Nephron progenitor cell (in vitro differentiated cells): ENCODE measurements at places on chromosomes 12 and 14.
A peak's percentile ranks its signal among the peaks of the same experiment; 100 is the strongest.

GRCh38 chr12:66552716-66553115 lies 126.2 kb downstream of the GRIP1 start:
- DNase-seq = no peak

GRCh38 chr14:75440733-75441477 lies 13.1 kb downstream of the JDP2 start:
- no peak for DNase-seq

DNA sequence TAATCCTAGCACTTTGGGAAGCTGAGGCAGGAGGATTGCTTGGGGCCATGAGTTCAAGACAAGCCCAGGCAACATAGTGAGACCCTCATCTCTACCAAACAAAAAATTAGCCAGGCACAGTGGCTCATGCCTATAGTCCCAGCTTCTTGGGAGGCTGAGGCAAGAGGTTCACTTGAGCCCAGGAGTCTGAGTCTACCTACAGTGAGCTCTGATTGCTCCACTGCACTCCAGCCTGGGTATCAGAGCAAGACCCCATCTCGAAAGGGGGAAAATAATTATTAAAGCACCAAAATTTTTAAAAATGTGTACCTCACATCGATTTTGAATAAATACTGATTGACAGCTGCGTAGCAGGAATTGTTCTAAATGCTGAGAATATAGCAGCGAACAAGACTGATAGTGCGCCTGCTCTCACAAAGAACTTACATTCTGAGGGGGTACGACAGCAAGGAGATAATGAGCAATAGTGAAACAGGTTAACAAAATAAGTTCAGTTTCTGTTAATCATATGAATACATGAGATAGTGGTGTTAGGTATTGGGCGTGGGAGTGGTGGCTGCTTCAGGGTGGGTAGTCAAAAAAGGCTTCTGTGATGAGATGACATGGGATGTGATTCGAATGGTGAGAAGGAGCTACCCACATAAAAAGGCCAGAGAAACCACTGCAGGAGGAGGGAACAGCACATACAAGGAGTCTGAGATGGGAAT lies 19.6 kb downstream of the HCFC2 start:
- no peak for DNase-seq

GRCh38 chr14:67416085-67416484 lies 4.1 kb upstream of the PLEK2 start:
- DNase-seq = no peak

- DNase-seq = no peak
Measured at GRCh38 chr12:69649529-69649928, 38.8 kb upstream of the LRRC10 start.

DNA sequence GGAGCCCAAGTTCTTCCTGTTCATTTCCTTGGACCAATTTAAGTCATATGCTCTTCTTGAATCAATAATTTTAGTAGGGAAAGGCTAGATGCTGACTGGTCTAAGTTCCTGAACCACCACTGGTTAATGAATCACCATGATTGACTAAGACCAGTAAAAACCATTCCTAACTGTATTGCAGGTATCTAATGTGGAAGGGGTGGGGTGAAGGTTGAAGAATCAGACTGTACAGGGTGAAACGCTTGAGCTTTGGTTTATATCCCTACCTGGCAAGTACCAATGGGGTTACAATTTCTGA lies 100.1 kb downstream of the DYRK2 start:
- no peak for DNase-seq

GRCh38 chr12:79547044-79547734 lies 143.6 kb downstream of the PAWR start:
- peak; percentile 16 for DNase-seq

- no peak for DNase-seq
Measured at GRCh38 chr12:121033625-121034349, 5.3 kb downstream of the OASL start.

DNA sequence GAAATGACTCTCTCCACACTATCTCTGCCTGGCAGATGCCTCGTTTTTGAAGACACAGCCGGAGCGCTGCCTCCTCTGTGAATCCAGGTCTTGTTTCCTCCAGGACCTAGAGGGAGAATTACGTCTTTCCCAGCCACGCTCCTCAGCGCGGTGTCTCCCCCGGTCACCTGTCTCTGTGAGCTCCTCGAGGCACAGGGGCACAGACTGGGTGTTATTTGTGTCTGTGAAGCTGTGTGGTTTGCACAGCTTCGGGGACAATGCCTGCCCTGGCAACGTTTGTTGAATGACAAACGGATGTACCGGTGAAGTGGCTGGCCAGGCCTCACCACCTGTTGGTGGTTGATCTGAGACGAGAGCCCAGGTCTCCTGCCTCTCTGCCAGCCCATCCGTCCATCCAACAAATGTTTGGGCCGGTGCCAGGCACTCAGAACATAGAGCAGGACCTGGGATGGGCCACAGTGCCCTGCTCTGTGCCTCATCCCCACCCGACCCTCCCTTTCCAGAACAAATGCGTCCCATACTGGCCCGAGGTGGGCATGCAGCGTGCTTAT lies 6.1 kb downstream of the PTPN6 start:
- DNase-seq = no peak

- DNase-seq = no peak
Measured at GRCh38 chr14:105064721-105065143, 498 bp downstream of the GPR132 start.

- DNase-seq = peak; percentile 46
Measured at GRCh38 chr12:57069523-57069922, 9.1 kb downstream of the NEMP1 start.

GRCh38 chr12:14043776-14044175 lies 62.4 kb upstream of the GRIN2B start:
- DNase-seq = no peak

DNA sequence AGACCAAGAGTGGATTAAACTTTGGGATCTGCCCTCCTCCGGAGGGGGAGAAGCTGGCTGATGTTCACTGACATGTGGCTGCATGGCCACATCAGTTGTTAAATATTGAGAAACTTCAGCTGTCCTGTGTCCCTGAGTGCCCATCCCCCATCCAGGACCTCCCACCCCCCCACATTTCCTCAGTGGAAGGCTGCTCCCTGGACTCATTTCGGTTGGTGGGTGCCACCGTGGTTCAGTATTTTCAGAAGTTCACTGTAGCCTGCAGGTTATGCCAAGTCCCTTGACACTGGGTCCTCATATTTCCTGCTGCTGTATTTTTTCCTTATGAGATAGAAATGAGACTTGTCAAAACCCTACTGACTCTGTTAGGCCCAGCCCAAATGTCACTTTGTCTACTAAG lies 302.4 kb downstream of the CACNA1C start:
- no peak for DNase-seq

DNA sequence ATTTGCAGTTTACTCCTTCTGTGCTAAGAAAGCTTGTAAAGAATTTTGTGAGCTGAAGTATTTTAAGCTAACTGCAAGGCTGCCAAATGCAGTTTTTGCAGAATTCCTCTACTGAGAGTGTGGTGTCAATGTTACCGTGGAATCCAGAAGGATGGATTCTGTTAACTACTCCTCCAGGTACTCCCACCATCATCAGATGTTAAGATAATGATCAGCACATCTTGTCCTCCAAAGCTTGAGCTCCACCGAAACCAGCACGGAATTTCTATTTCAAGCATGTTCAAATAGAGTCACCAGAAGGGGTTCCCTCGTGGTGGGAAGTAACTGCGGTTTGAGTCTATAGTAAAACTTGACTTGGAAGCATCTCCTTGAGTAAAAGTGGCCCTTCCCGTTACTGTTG lies 64.3 kb upstream of the CDKN3 start:
- DNase-seq = no peak

GRCh38 chr12:64110864-64111263 lies 111.2 kb downstream of the KICS2 start:
- no peak for DNase-seq

DNA sequence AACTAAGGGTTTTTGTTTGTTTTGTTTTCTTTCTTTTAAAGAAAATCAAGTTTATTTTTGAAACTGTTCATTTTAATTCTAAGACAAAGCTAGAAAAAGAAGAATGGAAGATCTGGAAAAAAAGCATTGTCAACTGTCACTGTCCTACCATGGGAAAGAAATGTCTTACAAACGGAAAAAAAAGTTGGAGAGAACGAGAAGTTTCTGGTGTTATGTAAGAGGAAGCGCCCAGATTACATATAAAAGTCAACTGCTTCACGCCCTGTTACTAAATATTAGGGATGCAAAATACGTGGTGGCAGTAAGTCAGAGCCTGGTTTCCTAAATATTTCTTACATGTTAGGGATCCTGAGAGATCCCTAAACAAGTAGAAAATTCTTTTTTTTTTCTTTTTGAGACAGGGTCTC lies 14.3 kb upstream of the FBXL14 start:
- DNase-seq = no peak

GRCh38 chr12:9634969-9635754 lies 27.4 kb upstream of the KLRB1 start:
- DNase-seq = no peak

DNA sequence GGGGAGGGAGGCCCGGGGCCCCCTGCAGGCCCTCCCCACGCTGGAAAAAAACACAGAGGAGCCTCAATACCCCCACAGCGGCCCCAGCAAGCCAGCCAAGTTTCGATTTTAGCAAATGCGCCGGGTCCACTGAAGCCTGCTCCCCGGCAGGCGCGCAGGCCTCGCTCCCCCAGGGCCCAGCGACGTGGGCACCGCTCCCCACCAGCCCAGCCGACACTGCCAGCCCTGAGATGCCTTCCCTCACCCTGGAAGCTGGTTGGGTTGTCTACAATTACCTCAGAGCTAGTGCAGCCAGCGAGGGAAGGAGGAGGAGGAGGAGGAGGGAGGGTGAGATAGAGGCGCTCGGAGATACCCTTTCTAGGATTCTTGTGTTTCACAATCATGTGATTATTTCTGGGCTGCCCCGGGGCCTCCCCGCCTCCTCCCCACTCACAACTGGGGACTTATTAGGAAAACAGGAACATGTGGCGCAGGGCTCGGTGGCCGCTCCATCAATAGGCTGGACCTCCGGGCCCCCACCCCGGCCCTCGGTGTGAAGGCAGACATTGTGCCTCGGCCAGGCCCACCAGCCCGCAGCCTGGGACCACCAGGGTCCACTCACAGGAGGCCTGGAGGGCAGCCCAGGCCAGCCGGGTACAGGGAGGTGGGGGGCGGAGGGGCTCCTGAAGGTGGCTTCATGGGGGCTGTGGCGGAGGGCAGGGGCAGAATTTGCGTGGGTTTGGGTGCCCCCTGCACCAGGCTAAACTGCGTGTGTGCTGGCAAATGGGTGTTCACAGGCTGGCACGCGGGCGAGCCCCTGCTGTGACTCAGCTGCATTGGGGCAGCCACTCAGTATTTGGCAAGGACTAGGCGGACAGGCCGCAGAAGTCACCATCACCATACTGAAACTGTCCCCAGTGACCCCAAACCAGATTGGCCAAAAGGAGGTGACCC lies 109.9 kb downstream of the NCOR2 start:
- no peak for DNase-seq

GRCh38 chr14:30221546-30221945 lies 293.9 kb upstream of the PRKD1 start:
- no peak for DNase-seq

DNA sequence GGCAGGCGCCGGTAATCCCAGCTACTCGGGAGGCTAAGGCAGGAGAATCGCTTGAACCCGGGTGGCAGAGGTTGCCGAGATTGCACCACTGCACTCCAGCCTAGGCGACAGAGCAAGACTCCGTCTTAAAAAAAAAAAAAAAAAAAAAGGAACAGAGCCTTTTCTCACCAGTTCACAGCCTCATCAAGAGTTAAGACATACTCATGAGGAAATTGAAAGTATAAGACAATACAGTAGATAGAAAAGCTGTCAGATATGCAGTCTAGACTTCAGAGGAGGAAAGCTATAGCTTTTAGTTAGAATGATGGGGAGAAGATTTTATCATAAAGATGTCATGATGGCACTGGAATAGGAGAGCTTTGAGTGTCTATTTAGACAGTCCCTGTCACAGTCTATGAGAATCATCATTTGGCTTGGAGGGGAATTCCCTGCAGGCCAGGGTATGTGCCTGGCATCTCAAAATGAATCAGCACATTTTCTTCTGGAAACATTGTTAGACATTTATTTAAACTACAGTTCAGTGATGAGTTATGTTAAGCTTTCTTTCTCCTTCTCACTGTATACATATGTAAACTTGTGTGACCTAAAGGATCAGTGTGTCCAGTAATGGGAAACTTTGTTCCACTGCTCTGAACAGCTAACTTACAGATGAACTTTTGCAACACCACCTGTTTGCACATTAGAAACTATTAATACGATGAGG lies 2.9 kb upstream of the RAB35 start:
- no peak for DNase-seq

DNA sequence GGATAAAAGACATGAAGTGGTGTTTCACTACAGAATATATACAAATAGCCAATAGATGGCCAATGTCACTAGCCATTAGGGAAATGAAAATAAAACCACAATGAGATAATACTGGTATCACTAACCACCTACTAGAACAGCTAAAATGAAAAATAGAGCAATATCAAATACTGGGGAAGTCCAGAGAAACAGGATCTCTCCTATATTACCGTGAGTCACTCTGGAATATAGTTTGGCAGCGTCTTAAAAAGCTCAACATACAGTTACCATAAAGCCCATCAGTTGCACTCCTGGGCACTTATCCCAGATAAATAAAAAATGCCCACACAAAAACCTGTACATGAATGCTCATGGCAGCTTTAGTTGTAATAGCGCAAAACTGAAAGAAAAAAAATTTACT lies 101.7 kb downstream of the TMTC1 start:
- no peak for DNase-seq

DNA sequence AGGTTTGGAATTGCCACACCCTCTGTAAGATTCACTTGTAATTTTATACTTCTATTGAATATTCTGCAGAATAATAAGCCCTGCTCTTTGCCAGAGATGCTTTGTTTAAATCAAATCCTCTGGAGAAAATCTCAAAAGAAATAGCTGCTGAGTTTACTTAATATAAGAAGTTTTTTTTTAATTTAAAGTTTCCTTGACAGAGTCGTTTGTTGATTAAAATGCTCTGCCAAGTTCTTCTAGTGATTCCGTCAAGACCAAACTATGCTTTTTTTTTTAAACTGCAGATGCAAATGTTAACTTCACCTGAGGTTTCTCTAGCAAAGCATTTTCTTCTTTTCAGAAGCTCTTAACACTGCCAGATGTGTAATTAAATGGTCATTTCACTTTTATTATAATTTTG lies 13.4 kb upstream of the NAV3 start:
- DNase-seq = no peak

DNA sequence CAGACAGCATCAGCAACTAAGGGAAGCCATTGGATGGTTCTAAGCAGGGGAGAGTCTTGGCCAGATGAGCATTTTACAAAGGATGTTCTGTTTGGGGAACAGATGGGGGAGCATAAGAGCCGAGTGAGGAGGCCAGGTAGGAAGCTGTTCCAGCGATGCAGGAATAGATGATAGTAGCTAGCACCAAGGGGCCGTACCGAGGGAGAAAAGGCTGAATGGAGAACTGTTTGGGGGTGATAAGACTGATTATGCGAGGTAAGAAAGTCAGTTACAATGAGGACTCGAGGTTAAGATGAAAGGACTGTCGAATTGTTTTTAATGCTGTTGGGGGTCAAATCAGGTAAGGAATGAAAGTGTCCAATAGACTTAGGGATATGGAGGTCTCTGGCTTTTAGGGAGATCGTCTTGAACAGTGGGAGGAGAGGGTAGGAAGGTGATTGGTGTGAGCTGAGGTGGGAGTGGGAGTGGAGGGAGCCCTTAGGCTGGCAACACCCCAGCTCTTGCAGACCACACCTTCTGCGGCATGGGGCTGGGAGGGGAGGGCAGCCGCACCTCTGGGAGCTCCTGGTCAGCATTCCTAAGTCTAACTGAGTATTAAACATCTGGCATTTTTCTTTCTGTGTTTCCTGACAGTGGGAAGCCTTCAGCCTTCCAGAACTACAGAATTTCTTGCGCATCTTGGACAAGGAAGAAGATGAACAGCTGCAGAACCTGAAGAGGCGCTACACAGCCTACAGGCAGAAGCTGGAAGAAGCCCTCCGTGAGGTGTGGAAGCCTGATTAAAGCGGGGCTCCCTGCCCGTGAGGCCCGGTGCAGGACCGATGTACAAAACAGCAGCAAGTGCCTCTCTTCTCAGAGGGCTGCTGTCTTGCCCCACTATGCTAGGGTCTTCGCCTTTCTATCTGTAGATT lies 64.8 kb downstream of the GNS start:
- no peak for DNase-seq
